Stimulated activated CD4-positive, alpha-beta T cell treated with anti-CD3 and anti-CD28 coated beads, Interleukin-15, amount 100 ng/mL, for 1 hour (primary cell): ENCODE measurements at places on chromosomes 16 and 17.

- DNase-seq = no peak
Measured at GRCh38 chr17:57755480-57756070, 10.5 kb upstream of the CCDC182 start.

- no peak for DNase-seq
Measured at GRCh38 chr17:55273579-55274354, 9.0 kb downstream of the HLF start.

GRCh38 chr17:1188812-1189504, 9.2 kb upstream of the ABR start:
- DNase-seq = no peak

DNA sequence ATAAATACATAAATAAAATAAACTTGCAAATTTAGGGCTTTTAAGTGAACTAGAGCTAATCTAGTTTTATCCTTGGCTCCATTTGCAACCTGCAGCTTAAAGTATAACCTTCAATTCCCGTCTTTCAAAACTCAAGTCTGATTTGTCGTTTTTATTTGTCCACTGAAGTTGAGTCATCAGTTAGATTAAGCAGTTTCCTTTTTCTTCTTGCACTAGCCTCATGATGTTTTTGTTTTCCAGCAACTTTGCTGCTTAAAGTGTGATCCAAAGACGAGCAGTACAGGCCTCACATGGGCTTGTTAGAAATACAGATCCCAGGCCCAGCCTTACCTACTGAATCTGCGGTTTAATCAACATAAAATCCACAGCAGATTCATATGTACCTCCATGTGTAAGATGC, 13.8 kb downstream of the ARSG start:
- DNase-seq = no peak

DNA sequence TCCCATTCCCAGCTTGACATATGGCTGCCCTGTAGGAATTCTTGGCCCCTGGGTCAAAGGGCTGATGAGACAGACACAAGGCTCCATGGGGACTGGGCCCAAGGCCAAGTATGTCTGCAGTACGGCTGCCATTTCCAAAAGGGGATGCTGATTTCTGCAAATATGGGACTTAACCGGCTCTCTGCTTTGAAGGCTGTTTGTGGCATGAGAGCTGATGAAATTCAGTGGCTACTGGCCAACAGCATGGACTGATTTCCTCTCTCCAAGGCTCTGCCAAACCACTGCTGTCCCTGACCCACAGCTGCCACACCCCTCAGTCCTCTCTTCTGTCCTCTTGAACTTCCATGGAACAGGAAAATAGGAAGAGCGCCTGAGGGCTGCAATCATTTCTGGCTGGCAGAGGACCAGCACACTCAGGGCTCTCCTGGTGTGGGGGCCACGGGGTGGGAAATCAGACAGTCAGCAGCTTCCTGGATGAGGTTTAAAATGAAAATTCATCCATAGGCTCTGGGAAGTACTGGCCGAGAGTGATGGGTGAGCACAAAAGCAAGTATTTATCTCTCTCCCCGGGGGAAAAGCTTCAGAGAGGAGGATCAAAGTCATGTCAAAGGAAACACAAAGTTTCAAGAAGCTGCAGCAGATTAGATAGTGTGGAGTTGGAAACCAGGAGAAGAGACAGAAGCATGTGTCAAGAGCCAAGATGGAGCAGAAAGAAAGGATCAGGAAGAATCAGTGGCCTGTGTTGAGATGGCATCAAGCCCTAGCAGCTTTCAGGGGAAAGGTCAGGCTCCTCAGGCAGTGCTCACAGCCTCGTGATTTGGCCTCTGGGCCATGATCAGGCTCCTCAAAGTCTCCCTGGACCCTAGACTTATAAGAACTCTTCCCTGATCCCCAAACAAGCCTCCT, 64.1 kb upstream of the SREBF1 start:
- no peak for DNase-seq

DNA sequence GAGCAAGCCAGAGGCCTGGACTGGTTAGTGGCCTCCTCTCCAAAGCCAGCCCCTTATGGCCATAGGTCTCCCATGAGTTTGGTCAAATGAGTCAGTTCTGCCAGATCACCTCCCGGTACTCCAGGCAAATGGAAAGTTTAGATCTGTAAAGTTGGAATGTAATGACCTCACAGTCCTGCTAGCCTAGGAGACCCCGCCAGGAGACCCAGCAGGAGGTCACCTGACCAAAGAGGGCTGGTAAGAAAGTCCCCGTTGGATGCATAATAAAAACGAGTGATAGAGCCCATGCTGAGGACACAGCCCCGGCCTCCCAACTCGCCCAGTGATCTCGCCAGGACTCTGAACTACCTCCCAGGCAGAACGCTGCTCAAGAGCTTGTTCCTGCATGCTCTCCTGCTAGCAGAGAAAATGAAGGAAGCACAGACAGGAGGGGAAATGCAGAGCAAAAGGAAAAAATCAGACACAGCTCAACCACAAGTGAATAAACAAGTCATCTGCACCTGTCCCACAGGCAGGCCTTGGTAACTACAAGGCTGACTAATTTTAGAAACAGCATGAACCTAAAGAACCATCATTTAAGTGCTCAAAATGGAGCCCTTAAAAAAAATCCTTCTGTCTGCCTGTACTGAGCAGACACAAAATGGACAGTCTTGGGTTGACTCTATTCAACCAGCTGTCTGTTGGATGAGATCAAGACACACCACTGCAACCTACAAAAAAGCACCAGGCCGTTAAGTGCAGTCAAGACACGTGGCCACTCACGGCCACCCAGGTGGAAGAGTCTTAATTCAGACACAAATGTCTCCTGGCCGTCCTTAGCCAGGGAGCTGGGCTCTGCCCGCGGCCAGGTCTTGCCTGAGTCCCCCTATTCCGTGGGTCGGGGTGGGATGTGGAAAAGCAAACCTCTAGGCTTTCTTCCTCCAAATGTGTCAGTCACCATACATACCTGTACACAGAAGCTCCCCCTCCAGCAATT, 9.2 kb downstream of the CDIP1 start:
- no peak for DNase-seq

DNA sequence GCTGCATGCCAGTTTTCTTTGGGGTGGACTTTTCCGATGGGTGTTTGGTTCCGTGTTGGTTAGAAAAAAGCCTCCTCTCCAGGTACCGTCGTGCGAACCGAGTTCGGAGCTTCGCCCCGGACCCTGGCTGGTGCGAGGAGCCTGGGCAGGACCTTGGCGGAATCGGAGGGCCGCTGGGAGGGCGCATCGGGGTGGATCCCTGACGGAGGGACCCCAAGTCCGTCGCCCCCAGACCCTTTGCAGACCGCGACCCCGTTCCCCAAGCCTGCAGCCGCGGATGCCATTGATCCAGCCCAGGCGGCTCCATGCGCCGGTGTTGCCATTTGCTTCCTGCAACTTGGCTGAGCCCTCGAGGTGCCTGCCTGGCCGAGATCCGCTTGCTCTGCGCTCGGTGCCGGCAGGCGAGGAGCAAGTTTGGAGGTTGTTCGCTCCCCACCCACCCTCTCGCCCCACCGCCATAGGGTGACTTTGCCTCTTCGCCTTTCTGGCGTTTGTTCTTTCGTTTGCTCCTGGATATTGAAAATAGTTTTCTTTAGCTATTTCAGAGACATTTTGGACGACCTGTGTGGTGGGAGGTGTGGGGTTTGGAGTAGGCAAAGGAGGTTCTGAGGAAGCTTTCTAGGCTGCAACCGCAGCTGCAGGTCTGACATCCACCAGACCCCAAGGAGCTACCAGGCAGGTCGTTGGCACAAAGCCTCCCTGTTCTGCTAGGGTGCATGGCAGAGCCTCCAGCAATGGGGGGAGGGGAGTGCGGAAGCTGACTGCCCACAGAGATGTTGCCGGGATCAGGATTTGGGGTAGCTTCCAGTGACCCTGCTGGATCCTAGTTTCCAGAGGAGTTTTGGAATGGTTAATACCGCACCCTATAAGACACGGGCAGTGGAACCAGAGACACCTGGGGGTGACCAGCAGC, 58.2 kb downstream of the RAP1GAP2 start:
- no peak for DNase-seq

GRCh38 chr16:9225527-9226316, 134.3 kb downstream of the HAPSTR1 start:
- no peak for DNase-seq

GRCh38 chr16:74800216-74800871, 25.7 kb upstream of the FA2H start:
- no peak for DNase-seq

GRCh38 chr16:30533748-30534367, 800 bp downstream of the ZNF747 start:
- DNase-seq = no peak

GRCh38 chr16:17930280-17930679, 406.3 kb downstream of the NPIPA8 start:
- no peak for DNase-seq

- DNase-seq = no peak
Measured at GRCh38 chr16:58044266-58045019, 18.9 kb downstream of the MMP15 start.

GRCh38 chr17:8015957-8016631, 13.7 kb downstream of the GUCY2D start:
- no peak for DNase-seq

DNA sequence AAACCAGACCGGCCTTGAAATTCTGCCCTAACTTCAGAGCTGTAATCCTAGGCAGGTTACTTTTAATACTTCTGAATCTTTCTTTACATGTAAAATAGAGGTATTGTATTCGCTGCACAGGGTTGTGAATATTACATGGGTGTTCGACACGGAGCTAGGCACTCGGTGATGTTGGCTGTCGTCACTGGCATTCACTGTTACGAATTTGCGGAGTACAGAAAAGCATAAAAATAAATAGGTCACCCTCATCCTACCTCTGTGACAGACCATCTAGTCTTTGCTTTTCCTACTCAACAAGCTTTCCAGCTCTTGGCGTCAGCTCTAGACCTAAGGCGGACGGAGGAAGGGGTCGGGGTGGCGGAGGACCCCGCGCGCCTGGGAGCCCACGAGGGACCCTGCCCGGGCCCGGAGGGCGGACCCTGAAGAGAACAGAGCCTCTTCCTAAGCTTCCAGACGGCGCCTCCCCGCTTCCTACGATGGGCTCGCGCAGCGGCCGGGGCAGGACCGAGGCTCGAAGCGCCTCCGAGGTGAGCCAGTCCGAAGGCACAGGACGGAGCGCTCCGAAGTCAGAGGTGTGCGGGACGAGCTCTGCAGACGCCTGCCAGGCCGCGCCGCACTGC, 879 bp upstream of the SPG7 start:
- DNase-seq = no peak

GRCh38 chr17:76547642-76548202, 7.9 kb downstream of the PRCD start:
- no peak for DNase-seq
